ENCODE measurements at places on chromosomes 13 and 19.

DNA sequence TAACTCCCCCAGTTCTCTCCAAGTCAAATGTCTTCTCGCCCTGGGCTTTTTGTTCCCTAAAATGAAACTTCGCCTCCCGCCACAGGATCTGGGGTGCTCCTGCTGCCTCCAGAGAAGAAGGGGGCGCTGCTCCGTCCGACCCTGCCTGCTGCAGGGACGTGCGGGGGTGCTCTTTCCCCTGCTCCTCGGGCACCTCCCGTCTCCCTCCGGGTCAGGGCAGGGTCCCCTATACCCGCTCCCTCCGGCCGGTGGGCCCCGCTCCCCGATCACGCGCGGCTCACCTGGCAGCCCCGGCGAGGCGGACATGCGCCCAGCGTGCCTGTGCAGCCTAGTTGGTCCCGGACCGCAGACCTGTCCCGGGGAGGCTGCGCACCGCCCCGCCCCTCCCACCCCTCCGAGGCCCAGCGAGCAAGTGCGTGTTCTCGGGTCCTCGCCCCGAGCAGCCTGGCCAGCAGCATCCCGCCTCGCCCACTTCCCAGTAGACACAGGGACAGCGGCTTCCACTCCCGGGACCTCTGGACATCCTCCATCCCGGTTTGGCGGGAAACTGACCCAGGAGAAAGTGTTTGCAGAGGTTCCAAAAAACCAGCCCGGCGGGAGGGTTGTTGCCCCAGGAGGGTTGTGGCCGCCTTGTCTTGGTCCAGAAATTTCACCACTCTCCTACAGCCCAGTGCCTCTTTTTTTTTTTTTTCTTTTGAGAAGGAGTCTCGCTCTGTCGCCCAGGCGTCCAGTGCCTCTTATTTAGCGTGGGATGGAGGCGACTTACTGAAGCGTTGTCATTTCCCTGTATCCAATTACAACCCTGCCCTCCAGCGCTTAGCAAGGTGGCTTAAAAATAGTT is at the start of gene OXGR1:
OXGR1 (minus strand) TSS at position 460 of the 841 bp plus-strand sequence. CDS start 6,717 bp downstream, outside the sequence.
- no peak for DNase-seq

GRCh38 chr13:69720278-69720983 is 387.2 kb upstream of the ATXN8OS start:
- DNase-seq = no peak

DNA sequence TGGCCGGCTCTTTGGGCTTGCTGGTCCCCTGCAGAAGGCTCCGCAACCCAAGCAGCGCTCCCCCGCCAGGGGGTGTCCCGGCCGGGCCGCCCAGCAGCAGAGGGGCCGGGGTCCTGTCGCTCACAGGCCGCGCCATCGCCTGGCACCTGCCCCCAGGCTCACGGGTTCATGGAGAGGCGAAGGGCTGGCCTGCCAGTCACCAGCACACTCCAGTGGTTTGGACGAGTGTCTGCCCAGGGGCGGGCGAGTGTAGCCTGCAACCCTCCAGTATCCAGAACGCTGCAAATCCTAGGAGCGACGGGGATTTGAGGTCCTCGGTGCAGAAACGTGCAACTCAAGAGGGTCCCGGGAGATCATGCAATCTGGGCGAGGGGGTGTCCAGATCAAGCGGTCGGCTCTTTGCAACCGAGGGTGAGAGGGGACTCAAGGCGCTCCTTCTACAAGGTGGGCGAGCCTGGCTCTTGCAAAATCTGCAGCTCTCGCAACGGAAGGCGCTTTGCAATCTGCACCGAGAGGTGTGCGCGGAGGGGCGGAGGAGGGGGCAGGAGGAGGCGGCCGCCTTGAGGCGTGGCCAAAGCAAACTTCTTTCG is at the start of gene DBP:
DBP (minus strand) TSS at position 521 of the 590 bp plus-strand sequence; CDS start at position 136, 385 bp downstream.
- DNase-seq = no peak

GRCh38 chr13:96403241-96403640 is 313.3 kb downstream of the HS6ST3 start:
- no peak for DNase-seq

- no peak for DNase-seq
Observed at GRCh38 chr13:113852536-113853517, 11.0 kb downstream of the GAS6 start.

GRCh38 chr13:24688950-24689349 is 8.7 kb downstream of the ATP12A start:
- DNase-seq = no peak

- no peak for DNase-seq
Observed at GRCh38 chr13:40692946-40693345, 26.5 kb upstream of the FOXO1 start.

DNA sequence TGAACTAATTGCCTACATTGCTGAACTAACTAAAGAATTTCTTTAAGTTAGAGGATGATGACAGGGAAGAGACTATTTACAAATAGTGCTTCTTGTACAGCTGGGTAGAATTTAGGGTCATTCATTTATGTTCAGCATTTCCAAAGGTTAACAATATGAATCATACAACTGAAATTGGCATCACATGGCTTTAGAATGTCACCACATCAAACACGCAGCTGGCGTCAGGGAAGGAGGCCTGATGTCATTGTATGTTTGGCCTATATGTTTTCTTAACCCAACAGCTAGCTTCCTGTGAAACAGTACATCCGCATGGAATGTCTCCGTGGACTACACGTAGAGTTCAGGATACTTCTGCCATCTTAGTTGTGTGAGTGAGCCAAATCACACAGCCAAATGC is 99.0 kb upstream of the TNFSF11 start:
- no peak for DNase-seq

GRCh38 chr13:27379694-27380641 is 44.5 kb upstream of the GTF3A start:
- DNase-seq = peak; percentile 30

GRCh38 chr13:62251734-62252133 is 836.1 kb upstream of the PCDH20 start:
- no peak for DNase-seq

GRCh38 chr13:44276061-44276460 is 97.6 kb upstream of the SERP2 start:
- DNase-seq = no peak

DNA sequence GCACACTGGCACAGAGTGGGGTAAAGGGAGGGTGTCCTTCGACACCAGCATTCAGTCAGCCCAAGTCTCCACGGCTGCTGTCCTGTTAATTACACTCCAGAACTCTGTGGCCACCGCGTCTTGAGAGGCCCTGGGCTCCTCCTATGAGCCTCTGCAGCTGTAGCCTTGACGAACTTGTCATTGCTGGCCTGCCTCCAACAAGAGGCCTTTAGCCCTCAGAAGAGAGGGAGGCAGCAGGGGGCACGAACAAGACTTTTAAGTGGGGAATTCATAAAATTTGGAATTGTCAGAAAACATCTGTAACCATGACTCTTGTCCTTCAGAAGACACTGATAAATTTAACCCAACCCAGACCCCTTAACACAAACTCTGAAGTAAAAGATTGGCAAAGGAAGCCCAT is 241.9 kb downstream of the UQCRFS1 start:
- no peak for DNase-seq

DNA sequence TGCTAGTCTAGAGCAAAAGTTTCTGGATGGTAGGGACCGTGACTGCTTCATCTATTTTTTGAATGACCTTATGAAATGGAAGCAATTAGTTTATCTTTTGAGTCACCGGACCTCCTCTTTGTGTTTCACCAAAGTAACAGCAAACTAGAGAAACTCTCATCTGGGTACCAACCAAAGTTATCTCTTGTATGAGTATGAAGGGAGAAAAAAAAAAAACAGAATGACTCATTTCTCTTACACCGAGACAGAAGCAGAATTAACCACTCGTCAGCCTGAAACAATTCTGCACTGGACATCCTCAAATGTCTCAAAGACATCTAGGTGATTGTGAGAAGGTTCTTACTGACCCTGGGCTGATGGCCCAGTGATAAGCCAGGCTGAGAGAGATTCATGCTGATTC is 18.3 kb downstream of the ZNF100 start:
- no peak for DNase-seq

- DNase-seq = no peak
Observed at GRCh38 chr13:73505376-73505890, 446.6 kb downstream of the KLF5 start.

DNA sequence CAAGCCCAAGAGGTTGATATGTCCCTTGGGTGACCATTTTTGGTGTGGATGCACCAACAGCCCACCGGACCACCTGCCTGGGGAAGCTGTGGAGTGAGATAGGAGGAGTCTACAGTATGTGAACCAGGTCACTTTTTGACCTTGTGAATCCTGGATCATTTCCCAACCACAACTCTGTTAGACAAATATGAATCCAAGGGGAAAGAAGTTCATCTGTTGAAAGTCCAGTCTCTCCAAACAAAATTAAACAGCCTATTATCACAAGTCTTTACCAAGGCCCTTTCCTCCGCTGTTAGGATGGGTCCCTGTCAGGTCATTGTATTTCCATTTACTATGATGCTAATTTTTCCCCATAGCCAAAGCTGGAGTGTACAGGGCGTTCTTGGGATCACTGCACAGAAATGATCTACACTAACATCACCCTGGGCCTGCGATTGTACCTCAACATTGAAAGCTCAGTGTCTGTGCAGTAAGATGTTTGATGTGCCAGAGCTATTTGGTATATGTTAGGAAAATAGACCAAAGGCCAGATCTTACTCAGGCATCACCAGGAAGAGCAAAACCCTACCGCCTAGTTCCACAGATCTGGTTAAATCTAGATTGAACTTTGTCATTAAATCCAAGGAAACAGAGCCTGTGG is 117.1 kb downstream of the STARD13 start:
- DNase-seq = no peak

GRCh38 chr19:55080121-55080967 is 4.7 kb downstream of the EPS8L1 start:
- no peak for DNase-seq

GRCh38 chr13:44089452-44089851 is 209.7 kb downstream of the LACC1 start:
- DNase-seq = no peak

- no peak for DNase-seq
Observed at GRCh38 chr19:45469945-45470761, 2.4 kb downstream of the FOSB start.

DNA sequence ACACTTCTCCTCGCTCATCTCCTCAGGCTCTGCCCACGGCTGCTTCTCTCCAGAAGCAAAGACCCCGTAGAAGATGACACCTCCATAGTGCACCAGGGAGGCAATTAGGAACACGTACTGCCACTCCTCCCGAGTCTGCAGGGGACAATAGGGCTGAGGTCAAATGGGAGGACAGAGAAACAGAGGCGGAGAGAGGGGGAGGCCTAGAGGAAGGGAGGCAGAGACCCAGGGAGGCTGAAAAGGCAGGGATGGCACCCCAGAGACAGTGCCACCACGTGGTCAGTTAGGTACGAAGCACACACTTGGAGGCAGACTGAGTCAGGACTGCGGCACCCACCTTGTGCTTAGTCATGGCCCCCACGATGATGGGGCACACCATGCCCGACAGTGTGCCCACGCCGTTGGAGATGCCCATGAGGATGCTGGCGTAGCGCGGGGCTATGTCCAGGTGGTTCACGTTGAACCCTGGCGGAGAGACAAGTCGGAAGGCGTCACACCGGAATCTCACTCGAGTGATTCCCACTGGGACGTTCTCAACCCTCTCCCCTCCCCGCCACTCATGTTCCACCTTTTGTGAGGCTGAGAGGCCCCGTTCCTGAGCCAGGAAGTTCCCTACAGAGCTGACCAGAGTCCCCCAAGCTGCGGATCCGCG is 5.6 kb downstream of the GFY start:
- no peak for DNase-seq

DNA sequence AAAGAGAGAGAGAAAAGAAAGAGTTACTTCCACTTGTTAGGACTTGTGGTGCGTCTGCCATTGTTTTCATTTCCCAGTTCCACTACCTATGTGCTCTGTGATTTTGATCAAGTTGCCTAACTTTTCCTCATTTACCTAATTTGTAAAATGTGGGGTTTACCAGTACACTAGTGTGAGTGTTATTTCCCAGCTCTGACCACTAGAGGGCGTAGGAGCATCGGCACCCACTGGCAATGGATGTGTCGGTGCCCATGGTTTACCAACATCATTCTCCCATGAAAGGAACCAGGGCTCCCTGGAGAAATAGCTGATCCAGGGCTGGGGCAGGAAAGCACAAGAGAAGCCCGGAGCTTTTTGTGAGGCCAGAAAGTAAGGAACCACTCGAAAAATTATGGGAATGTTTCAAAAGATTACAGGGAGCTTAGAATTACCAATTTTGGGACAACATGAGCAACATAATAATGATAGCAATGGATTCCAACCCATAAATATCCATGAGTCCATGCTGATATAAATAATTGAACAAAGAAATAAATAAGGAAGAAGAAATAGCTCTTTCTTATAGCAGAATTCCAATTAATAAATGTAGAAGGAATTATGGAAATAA is 15.1 kb upstream of the CEACAM4 start:
- DNase-seq = peak; percentile 43

GRCh38 chr19:41626877-41627276 is at the start of gene CEACAM4:
TSS of gene CEACAM4 (minus strand) at chr19:41627074. CDS start at chr19:41626963, 111 bp downstream.
- DNase-seq = no peak

DNA sequence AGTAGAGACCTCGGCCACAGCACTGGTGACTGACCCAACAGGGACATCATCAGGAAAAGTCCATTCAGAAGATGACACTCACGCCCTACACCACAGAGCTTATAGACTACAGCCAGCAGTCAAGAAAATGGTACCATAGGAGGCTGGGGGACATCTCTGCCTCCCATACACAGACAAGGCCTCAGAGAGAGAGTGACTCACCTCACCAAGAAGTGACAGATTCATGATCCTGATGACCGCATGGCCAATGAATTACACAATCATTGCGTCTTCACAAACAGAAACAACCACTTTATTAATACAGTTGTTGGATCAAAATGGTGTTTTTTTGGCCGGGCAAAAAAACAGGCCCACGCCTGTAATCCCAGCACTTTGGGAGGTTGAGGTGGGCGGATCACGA is 260.8 kb upstream of the TSHZ3 start:
- no peak for DNase-seq

GRCh38 chr13:45974500-45974899 is 78.0 kb downstream of the ZC3H13 start:
- DNase-seq = no peak

DNA sequence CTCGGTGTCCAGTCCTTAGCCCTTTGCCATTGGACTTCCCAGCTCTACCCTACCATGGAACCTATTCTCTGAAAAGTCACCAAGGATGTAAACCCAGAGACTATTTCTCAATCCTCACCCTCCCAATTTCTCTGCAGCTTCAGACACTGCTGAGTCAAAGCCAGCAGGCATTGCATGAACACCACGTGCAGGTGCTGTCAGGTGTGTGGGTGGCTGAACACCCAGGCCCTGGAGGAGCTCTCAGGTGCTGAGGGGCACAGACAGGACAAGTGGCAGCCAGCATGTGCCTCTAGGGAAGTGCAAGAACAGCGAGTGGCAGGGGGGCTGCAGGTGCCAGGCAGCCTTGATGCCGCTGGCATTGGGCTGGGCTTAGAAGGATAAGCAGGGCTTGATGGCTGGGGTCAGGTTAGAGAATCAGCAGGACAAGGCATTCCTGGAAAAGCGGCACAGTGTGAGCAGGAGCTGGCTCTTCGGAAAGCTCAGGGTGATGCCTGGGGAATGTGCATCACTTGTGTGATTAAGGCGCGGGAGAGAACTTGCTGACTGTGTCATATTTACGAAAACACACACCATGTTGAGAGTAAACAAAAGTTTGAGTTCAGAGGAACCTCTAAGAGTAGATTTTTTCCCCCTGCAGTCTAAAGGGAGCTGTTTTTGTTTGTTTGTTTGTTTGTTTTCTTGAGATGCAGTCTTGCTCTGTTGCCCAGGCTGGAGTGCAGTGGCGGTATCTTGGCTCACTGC is 83.8 kb downstream of the LNX2 start:
- no peak for DNase-seq

GRCh38 chr19:10551698-10552301 is 8.1 kb downstream of the ATG4D start:
- no peak for DNase-seq

- DNase-seq = no peak
Observed at GRCh38 chr19:3468211-3468610, 12.1 kb downstream of the SMIM24 start.
